ENCODE measurements at places on chromosomes 1 and 21.

- DNase-seq = no peak
Measured at GRCh38 chr1:5329068-5329739, 663.0 kb downstream of the NPHP4 start.

DNA sequence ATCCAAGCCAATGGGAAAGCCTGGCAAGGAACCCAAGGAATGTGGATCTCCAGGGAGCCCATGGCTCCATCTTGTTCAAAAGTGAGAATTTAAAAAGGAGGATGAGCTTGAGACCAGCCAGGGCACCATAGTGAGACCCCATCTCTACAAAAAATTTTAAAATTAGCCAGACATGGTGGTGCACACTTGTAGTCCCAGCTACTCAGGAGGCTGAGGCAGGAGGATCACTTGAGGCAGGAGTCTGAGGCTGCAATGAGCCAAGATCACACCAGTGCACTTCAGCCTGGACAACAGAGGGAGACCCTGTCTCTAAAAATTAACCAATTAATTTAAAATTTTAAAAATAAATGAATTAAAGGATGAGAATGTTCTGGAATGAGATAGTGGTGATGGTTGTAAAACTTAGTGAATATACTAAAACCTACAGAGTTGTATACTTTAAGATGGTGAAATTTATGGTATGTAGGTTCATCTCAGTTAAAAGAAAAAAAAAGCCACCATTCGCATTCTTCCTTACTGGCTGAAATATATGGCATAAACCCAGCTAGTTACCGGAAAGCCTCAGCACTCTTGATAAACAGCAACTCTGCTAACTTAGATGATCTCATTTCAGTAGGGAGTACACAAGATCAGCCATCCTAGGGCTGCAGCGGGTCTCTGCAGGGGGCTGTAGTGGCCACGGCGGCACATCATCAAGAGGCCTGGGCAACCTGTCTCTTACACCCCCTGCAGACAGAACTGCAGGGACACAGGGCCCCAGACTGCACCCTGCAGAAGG is 48.3 kb upstream of the H6PD start:
- peak; percentile 64 for DNase-seq

GRCh38 chr1:200970771-200971427 is 52.6 kb downstream of the KIF21B start:
- DNase-seq = no peak

DNA sequence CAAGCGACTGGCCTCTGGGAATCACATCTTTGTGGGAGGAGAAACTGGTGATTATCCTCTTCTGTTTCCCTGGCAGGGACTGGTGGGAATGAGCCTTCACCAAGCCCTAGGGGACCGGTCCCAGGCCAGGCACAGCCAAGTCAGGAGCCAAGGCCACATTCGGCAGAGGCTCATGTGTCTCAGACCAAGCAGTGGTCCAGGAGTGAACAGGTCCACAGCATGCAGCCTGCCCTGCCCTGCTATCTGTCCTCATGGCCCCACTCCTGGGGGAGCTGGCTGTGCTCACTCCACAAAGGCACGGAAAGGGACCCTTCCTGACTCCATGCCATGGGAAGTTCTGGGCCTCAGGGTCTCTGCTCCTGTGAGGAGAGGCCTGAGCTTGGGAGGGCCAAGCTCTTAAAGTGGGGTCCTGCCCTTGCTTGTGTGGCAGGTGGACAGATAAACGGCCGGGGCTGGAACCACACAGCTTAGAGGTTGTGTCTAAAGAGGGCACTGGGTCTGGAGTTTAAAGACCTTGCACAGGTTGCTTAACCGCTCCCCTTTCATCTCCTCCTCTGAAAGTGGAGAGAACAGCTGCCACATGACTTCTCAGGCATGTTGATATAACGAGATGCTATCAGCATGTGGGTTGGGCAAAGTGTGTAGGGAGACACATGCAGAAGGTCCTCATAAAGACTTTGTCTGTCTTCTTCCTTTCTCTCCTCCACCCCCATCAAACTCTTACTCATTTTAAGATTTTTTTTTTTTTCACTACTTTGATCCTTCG is 57.5 kb downstream of the CASQ2 start:
- DNase-seq = no peak

DNA sequence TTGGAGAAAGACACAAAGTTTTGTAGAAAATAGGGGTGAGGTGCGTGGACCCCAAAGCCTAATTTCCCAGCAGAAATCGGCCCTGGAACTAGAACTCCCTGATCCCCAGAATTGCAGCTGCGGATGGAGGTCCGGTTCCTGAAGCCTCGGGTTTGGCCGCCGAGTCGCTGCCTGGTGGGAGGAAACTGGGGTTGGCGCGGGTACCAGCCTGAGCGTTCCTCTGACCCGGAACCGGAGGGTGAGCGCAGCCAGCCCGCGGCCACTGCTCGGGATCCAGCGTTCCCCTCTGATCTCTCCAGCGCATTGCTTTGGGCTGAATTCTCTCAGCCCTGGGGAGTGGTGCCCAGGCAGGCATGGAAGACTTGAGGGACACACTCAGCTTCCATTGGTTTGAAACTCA is 1.6 kb downstream of the ST6GALNAC5 start:
- no peak for DNase-seq

DNA sequence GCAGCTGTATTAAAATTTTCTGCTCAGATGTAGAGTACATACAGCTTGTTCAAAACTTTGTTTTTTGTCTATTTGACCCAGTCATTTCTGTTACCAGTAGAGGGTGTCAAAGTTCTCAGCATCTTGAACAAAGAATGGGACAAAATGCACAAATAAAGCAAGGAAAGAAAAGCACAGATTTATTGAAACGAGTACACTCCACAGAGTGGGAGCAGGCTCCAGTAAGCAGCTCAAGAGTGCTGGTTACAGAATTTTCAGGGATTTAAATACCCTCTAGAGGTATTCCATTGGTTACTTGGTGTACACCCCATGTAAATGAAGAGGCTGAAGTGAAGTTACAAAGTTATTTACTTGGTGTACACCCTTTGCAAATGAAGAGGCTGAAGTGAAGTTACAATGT is 8.9 kb upstream of the PRMT6 start:
- DNase-seq = no peak

DNA sequence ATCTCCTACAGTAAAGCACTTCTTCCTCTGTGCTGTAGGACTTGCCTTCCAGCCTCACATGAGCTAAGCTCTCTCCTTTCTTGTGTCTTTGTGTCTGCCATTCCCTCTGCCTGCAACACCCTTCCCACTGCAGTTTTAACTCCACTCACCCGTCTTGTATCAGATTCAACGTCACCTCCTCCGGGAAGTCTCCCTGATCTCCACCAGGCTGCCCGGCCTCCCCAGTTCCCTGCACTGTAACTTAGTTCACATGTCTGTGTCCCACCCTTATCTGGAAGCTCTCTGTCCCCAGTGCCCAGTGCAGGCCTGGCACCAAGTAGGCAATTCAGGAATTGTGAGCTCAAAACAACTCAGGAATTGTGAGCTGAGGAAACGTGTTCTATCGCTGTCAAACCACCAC is 96.4 kb downstream of the GLIS1 start:
- DNase-seq = no peak

- no peak for DNase-seq
Measured at GRCh38 chr1:46005594-46005993, 126.8 kb downstream of the PIK3R3 start.

- peak; percentile 32 for DNase-seq
Measured at GRCh38 chr1:72636631-72637030, 354.3 kb upstream of the NEGR1 start.

DNA sequence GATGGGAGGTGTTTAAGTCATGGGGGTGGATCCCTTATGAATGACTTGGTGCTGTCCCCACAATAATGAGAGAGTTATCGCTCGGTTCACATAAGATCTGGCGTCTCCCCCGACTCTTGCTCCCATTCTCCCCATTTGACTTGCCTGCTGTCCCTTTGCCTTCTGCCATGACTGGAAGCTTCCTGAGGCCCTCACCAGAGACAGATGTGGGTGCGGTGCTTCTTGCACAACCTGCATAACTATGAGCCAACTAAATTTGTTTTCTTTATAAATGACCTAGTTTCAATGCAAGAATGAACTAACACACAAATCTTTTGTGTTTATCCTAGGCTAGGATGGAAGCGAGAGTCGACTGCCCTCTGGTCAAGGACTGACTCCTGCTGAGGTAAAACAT is 31.2 kb upstream of the CDC14A start:
- no peak for DNase-seq

DNA sequence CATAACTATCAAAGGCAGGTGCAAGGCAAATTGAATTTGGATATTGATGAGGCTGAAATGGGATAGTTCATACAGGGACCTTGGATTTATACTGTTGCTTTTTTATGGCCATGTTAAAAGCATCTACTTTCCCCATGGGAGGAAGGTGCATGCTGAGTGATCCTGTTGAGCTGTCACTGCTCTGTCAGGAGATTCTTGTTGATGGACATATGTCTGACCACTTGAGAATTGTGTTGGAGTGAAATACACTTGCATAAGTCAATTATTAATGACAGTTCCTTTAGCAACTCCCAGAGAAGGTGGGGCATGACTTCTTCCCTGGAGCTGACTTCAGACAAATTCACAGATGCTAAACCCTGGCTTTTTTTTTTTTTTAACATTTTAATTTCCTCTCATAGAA is 58.4 kb upstream of the DYNLT5 start:
- DNase-seq = no peak

- DNase-seq = no peak
Measured at GRCh38 chr1:22364764-22365163, 86.9 kb upstream of the ZBTB40 start.

GRCh38 chr1:24708938-24709337 is 36.3 kb upstream of the CLIC4 start:
- no peak for DNase-seq

GRCh38 chr1:179807691-179808485 is 64.8 kb downstream of the FAM163A start:
- peak; percentile 24 for DNase-seq

GRCh38 chr1:15425958-15426357 is 12.3 kb upstream of the CTRC start:
- DNase-seq = no peak

DNA sequence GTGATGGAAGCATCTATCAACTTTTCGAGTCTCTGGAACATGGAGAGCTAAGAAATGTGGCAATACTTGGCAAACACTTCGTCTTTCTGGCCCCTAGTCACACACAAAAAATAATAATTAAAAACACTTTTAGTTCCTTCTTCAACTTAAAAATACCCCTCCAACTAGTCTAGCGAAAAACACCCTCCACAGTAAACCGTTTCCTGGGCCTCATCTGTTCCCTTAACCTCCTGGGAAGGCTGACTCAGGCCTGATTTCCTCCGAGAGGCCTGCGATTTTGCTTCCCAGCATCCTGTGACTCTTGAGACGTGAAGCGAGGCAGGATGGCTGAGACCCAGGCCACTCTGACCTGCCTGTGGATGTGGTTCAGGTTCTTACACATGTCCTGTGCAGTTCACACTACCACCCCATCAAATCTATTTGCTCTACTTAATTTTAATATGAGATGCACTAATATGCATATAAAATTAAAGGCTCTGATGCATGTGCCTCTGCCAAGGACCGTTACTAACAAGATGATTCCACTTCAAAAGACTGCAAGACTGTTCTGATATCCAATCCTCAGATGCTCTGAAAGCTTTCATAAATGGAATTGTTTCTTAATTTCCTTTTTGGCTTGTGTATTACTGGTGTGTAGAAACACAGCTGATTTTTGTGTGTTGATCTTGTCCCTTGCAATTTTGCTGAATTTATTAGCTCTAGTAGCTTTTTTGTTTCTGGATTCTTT is 3.5 kb downstream of the NAV1 start:
- DNase-seq = peak; percentile 82
